ENCODE measurements at places on chromosomes 13 and 19. TPM values are rescaled to one million over a fixed set of nuclear protein-coding genes. Genes with fewer than 3 reads are reported as not detected.

The ERICH6B gene
- total RNA-seq: 0.39 TPM

DNA sequence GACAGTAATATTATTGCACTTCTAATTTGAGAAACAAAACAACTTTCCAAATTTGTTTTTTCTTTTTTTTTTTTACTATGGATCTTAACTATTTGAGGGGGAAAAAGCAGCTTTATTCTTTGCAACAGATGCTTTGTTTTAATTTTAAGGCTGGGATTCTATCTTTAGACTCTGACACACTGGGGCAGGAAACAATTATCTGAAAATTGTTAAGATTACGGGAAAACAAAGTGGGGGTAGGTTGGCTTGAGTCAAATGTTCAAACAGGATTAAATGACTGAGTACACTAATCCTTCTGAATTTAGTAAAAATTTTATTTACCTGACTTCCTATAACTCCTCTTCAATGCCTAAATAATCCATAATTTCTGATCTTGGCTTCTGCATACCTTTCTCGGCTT, 543.2 kb downstream of the SLITRK6 start:
- no peak for DNase-seq

- DNase-seq: no peak
These were observed 192.8 kb downstream of the TM9SF2 start for GRCh38 chr13:99693852-99694611.

GRCh38 chr19:1744822-1745563, 8.3 kb upstream of the ONECUT3 start:
- DNase-seq: no peak

DNA sequence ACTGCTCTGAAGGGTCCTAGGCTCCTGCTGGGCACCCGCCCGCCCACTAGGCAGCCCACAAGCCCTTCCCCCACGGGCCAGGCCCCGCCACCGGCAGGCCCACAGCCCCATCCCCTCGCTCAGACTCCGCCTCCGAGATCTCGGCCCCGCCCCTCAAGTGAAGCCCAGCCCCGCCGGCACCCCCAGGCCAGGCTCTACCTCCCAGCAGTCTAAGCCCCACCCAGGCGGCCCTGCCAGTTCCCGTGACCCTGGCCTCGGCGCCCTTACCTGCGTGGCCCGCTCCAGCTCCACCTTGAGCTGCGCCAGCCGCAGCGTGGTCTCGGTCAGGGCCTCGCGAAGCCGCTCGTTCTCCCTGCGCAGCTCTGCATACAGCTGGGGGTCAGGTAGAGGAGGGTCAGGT, 16.3 kb downstream of the EPS8L1 start:
- no peak for DNase-seq

The ZNF625 gene
- 25.8 TPM for total RNA-seq

GRCh38 chr19:39671739-39672363, 16.1 kb downstream of the LGALS16 start:
- DNase-seq: peak; percentile 7

- no peak for DNase-seq
These were observed 10.8 kb downstream of the F2RL3 start for GRCh38 chr19:16899566-16900075.

The FFAR2 gene
- 0.11 TPM for total RNA-seq

- no peak for DNase-seq
These were observed 17.2 kb upstream of the TIMM50 start for GRCh38 chr19:39463403-39463802.

The ZFR2 gene
- total RNA-seq: 9.0 TPM

- DNase-seq: no peak
These were observed 76.2 kb downstream of the FOXO1 start for GRCh38 chr13:40590112-40590862.

The ZNF470 gene
- total RNA-seq: 18.1 TPM

DNA sequence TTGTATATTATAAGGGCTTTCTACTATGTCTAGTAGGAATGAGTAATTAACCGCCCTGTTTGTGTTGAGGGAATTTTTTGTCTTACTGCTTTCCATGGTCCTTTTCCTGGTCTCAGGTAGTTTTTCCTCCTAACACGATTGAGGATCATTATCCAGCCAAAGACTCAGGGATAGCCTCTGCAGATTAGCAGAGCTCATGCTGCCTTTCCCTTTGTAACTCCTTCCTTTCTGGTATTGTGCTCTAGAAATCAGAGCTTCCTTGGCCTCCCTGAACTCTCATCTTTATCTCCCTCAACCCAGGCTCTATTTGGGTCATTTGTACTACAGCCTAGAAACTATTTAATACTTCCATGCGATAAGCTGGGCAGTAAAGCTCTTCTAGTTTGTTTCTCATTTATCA, 142.1 kb downstream of the PDS5B start:
- DNase-seq: no peak

GRCh38 chr19:36771261-36772231, 1.1 kb downstream of the ZNF850 start:
- DNase-seq: peak; percentile 84

The TNFRSF19 gene
- total RNA-seq: 38.9 TPM

DNA sequence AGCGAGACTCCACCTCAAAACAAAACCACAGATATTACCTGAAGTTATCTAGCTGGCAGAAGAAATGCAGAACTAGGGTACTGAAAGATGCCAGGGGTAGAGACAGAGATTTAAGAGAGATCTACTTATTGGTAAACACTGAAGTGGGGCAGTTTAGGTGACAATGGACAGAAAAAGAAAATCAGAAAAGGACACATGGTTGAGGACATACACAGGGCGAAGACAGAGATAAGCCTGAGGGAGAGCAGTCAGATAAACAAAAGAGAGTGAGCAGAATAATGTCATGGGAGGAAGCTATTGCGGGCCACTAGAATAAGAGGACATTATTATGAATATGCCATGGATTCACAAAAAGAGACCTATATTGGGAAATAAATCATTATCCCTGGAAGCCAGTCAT, 3.3 kb downstream of the NEK5 start:
- DNase-seq: no peak

- no peak for DNase-seq
These were observed 45.7 kb downstream of the ZC3H13 start for GRCh38 chr13:46006688-46007452.

DNA sequence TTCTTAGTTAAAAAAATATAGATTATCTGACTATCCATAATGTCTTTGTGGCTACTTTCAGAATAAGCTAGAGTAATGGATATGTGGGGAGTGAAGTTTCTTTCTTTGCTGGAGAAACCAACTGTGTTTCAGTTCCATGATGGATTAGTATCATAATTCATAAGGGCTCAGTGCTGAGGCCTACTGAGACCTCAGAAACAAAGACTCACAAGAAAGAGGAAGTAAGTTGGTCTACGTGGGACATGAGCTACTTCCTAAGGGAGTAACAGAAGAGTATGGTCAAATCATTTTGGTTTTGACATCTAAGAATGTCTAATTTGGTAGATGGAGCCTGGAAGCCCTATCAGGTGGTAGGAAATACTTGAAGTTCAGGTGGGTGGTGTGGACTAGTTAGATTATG, 99.0 kb upstream of the HTR2A start:
- no peak for DNase-seq

GRCh38 chr13:93922063-93922855, 557.2 kb downstream of the DCT start:
- DNase-seq: no peak

- no peak for DNase-seq
These were observed 217.5 kb downstream of the TEX29 start for GRCh38 chr13:111537843-111538499.

The ADAMTSL5 gene
- 0.99 TPM for total RNA-seq

DNA sequence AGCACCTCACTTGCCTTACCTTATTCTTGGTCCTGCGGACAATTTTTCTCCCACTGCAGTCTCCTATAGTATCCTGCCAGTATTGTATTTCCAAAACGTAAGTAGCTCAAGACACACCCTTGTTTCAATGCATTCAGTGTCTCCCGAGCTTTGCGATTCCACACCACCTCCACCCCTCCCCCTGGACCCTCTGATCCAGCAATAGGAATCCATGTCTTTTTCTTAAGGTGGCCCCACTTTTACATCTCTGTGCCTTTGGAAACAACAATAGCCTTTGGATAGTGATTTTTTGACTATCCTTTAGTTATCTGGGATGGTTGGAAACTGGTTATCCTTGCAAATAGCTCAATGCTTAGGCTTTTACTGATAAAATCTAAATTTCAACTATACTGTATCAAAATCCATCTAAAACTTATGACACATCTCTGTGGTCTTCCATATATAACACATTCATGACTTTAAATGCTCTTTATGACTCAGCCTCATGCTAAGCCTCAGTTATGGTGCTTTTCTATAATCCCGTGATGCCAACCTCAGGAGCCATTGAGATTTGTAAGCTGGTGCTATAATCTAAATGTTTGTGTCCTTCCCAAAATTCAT, 27.1 kb downstream of the FAM216B start:
- no peak for DNase-seq

The KLK2 gene
- 0.06 TPM for total RNA-seq

The GAS6 gene
- 41.4 TPM for total RNA-seq

GRCh38 chr13:30744681-30745077, 9.3 kb downstream of the ALOX5AP start:
- no peak for DNase-seq

GRCh38 chr13:110228936-110229904, 77.7 kb downstream of the COL4A1 start:
- DNase-seq: no peak

- DNase-seq: no peak
These were observed 390.4 kb downstream of the KLF5 start for GRCh38 chr13:73449252-73449651.

All from spinal cord (tissue), 10 donors.